ENCODE measurements at places on chromosomes 16 and 17. TPM values are rescaled to one million over a fixed set of nuclear protein-coding genes. Genes with fewer than 3 reads are reported as not detected.

GRCh38 chr17:39996800-39997199, 16.2 kb downstream of the PSMD3 start:
- no peak for DNase-seq
- peaks cover 40% of the 10 kb centered on the region for H3K36me3 ChIP-seq

Gene FAM20A
- total RNA-seq: not detected

DNA sequence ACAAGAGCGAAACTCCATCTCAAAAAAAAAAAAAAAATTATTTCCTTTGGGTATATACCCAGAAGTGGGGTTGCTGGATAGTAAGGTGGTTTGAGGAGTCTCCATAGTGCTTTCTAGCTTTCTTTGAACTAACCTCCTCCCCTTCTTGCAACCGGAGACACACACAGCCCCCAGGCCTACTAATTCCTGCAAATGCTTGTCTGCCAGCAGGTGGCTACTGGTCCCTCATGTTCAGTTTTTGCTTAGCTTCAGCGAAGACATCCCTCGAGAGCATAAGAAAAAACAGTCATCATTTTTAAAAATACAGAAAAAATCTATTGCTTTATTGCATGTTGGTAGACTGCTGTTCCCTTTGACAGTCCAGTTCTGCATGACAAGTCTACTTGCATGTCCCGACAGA, 439.0 kb downstream of the UTP18 start:
- H3K27ac ChIP-seq: no peak overlapping the region
- no peak overlapping the region for H3K4me3 ChIP-seq
- peaks cover 25% of the 10 kb centered on the region for H3K27me3 ChIP-seq
- H3K4me1 ChIP-seq: no peaks in the 10 kb centered on the region
- no peaks in the 10 kb centered on the region for H3K36me3 ChIP-seq
- no peak for DNase-seq

GRCh38 chr16:88688013-88688778, 1.9 kb upstream of the SNAI3 start:
- no peak for DNase-seq
- no peaks in the 10 kb centered on the region for H3K36me3 ChIP-seq
- H3K4me3 ChIP-seq: no peak overlapping the region
- peaks cover 52% of the 10 kb centered on the region for H3K4me1 ChIP-seq
- no peak overlapping the region for H3K27ac ChIP-seq
- H3K27me3 ChIP-seq: no peaks in the 10 kb centered on the region

DNA sequence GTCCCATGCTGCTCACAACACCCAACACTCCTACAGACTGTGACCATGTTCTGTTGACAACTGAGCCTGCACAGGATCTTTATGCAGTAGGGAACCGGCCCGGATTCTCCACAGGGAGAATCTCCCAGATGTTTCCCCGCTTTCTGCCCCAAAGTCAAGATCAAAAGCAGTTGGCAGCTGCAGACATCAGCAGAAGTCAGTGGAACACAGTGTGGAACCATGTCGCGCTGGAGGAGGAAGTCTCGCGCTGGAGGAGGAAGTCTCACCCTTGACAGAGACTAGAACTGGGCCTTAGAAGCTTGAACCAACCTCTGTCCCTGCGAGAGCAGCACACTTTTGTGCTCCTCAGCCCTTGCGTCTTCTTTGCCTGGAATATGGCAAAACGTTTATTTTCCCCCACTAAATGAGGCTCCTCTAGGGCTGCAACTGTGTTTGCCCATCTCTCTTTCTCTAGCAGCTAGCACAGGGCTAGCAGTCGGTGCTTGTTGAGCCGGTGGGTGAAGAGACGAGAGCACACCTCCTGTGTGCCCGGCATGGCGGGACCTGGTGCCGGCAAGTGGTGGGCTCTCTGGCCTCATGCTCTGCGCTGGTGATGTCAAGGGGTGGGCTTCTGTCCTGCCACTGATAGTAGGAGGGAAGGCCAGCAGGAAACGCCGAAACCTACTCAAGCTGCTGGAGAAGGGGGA, 2.1 kb upstream of the MRC2 start:
- peaks cover 1% of the 10 kb centered on the region for H3K36me3 ChIP-seq
- H3K4me1 ChIP-seq: peaks cover 5% of the 10 kb centered on the region
- peaks cover 15% of the 10 kb centered on the region for H3K27me3 ChIP-seq
- H3K4me3 ChIP-seq: no peak overlapping the region
- H3K27ac ChIP-seq: no peak overlapping the region
- no peak for DNase-seq

DNA sequence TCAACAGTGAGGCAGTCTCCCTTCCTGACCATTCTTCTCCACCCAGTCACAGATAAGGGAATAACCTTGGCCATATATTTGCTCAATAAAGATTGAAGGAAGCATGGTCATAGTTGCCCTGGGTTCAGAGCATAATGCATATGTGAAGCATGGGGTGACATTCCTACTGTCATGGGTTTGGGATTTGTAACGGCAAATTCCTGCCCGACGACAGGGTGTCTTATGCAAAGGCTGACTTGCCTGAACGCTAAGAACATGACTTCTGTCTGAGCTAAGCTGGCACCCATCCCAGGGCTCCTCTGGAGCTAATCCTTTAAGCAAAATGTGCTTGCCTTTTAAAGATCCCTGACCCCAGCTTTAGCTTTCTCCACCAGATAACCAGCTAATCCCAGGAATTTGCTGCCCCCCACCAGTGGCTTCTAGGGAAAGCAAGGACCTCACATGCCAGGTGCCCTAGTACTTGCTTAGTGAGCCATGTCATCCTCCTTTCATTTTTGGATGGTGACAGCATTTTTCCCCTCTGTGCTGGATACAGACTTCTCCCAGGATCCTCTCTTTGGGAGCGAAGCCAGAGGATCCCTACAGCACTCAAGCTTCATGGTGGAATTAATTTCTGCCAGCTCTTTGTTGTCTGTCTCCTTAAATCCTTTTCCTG, 11.7 kb downstream of the SLC7A6OS start:
- peaks cover 21% of the 10 kb centered on the region for H3K4me1 ChIP-seq
- no peaks in the 10 kb centered on the region for H3K27me3 ChIP-seq
- peaks cover 64% of the 10 kb centered on the region for H3K36me3 ChIP-seq
- no peak overlapping the region for H3K4me3 ChIP-seq

DNA sequence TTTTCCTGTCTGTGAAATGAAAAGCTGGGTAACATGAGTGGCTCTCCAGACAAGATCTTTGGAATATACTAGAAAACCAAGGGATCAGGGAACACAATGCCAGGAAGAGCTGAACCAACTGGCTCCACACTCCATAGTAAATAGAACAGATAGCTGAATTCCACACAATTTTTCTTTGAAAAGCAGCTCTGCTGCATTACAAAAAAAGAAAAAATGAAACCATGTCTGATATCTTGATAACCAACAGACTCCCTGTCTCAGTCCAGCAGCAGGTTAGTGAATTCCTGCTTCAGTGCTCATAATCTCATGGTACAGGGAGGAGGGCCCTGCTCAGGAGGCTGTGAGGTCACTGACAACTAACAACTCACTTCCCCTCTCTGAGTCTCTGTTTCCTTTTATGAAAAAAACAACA, 97.1 kb downstream of the CDH11 start:
- H3K4me3 ChIP-seq: no peak overlapping the region
- H3K27me3 ChIP-seq: no peaks in the 10 kb centered on the region
- H3K36me3 ChIP-seq: no peaks in the 10 kb centered on the region
- H3K4me1 ChIP-seq: no peaks in the 10 kb centered on the region

GRCh38 chr16:87474566-87474996, 18.2 kb downstream of the ZCCHC14 start:
- H3K4me1 ChIP-seq: peaks cover 36% of the 10 kb centered on the region
- H3K36me3 ChIP-seq: peaks cover 10% of the 10 kb centered on the region
- H3K27me3 ChIP-seq: no peaks in the 10 kb centered on the region
- no peak overlapping the region for H3K27ac ChIP-seq
- DNase-seq: no peak

Gene DDX52
- total RNA-seq: 18.5 TPM

- DNase-seq: no peak
- H3K27me3 ChIP-seq: no peaks in the 10 kb centered on the region
Observed at GRCh38 chr16:89904606-89905510, 13.8 kb upstream of the MC1R start.

Gene RSPRY1
- total RNA-seq: 28.7 TPM

Gene ASIC2
- not detected for total RNA-seq

Gene HBM
- not detected for total RNA-seq

Gene CACNG4
- not detected for total RNA-seq

- H3K36me3 ChIP-seq: no peaks in the 10 kb centered on the region
- no peak for DNase-seq
- no peaks in the 10 kb centered on the region for H3K27me3 ChIP-seq
- no peak overlapping the region for H3K27ac ChIP-seq
- no peaks in the 10 kb centered on the region for H3K4me1 ChIP-seq
Observed at GRCh38 chr16:79794941-79795340, 194.4 kb upstream of the MAF start.

GRCh38 chr17:9148905-9149525, 127.7 kb downstream of the NTN1 start:
- H3K27ac ChIP-seq: no peak overlapping the region
- H3K4me3 ChIP-seq: no peak overlapping the region
- no peaks in the 10 kb centered on the region for H3K4me1 ChIP-seq
- no peak for DNase-seq

DNA sequence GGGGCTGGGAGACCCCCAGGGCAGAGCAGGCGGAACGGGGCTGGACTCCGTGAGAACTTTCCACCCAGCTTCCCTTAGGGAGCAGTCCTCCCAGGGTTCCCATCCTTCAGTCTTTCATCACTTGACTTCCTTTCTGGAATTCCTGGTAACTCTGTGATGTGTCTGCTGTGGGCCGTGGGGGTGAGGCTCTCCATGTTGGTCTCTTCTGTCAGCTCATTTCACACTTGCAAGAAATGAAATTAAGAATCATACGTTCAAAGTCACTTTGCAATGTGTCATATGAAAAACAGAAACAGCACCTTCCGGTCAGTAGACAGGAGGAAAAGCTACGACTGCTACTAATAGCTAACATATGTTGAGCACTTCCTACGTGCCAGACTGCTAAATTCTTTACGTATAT, 5.4 kb upstream of the BBS2 start:
- no peak overlapping the region for H3K27ac ChIP-seq
- no peak for DNase-seq
- no peaks in the 10 kb centered on the region for H3K27me3 ChIP-seq
- peaks cover 5% of the 10 kb centered on the region for H3K4me1 ChIP-seq

- no peak overlapping the region for H3K4me3 ChIP-seq
- no peaks in the 10 kb centered on the region for H3K36me3 ChIP-seq
- DNase-seq: no peak
- H3K27ac ChIP-seq: no peak overlapping the region
- peaks cover 51% of the 10 kb centered on the region for H3K27me3 ChIP-seq
Observed at GRCh38 chr16:23186171-23186570, 3.6 kb downstream of the SCNN1G start.

DNA sequence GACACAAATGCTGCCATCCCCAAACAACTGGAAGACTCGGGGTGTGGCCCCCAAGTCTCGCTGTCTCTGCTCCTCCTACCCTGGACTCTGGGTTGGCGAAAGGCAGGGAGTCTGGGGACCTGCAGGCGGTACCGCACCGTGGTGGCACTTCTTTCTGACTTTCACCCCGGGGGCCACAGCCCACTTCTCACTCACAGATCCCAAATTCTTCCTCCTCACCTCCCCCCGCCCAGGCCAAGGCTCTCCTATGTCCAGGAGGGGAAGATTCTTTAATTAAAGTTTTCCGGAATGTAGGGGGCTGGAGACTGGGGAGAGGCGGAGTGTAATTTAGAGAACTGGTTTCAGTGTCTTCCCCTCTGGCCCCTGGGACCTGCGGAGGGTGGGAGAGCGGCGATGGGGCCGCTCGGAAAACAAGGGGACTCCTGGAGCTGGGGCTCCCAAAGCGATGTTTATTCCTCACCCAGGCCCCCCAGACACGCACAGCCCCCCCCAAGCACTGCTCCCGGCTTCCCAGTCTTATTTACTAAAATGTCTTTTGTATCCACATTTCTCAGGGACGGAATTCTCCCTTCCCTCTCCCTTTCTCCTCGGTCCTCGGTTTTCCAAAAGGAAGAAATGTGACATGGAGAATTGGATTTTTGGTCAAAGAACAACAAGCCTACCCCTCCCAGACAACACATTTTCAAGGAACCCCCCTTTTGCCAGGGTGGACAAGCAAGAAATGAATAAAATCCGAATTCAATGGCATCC, 1.2 kb downstream of the WNT3 start:
- no peak overlapping the region for H3K27ac ChIP-seq
- H3K36me3 ChIP-seq: no peaks in the 10 kb centered on the region
- H3K27me3 ChIP-seq: peaks cover 74% of the 10 kb centered on the region

Gene RPGRIP1L
- total RNA-seq: 4.3 TPM

GRCh38 chr17:29442451-29442850, 52.3 kb downstream of the TAOK1 start:
- H3K4me3 ChIP-seq: no peak overlapping the region
- peaks cover 47% of the 10 kb centered on the region for H3K4me1 ChIP-seq
- DNase-seq: no peak
- H3K36me3 ChIP-seq: peaks cover 8% of the 10 kb centered on the region
- no peaks in the 10 kb centered on the region for H3K27me3 ChIP-seq

Gene SLC13A2
- total RNA-seq: not detected

Gene KRTAP3-1
- total RNA-seq: not detected

Gene NPTX1
- total RNA-seq: 10.4 TPM

DNA sequence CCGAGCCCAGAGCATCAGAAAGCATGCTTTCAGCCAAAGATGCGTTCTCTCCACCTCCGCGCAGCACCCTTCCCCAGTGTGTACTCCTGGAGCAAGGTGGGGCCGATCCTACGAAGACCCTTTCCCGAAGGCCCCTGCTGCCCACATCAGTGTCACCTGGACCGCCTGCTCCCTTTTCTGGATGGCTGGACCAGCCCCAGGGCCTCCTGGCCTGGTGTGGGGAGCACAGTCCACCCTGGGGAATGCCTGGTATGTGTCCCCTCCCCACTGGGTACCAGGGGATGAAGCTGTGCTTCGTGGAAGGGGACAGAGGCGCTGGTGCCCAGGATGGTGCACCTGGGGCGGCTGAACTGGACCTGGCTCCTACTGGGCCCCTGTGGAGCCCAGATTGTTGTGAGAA, 173.8 kb downstream of the SEC14L1 start:
- no peak overlapping the region for H3K4me3 ChIP-seq
- no peak for DNase-seq
- H3K36me3 ChIP-seq: no peaks in the 10 kb centered on the region
- no peaks in the 10 kb centered on the region for H3K27me3 ChIP-seq
- no peak overlapping the region for H3K27ac ChIP-seq

- DNase-seq: no peak
- H3K27me3 ChIP-seq: no peaks in the 10 kb centered on the region
- no peak overlapping the region for H3K27ac ChIP-seq
Observed at GRCh38 chr16:19860166-19861041, 24.2 kb downstream of the GPRC5B start.

DNA sequence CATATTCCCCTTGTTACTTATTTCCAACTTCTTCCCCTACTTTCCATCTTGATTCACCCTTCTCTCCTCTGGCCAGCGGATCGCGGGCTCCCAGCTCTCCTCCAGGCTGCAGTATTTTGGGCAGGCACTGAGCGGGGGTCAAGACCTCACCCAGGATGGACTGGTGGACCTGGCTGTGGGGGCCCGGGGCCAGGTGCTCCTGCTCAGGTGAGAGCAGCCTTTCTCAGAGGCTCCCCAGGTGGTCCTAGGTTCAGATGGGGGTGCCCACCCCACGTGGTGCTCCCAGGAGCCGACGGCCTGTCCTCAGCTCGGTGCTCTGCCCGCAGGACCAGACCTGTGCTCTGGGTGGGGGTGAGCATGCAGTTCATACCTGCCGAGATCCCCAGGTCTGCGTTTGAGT, 16.0 kb downstream of the ITGAX start:
- H3K27ac ChIP-seq: no peak overlapping the region
- peaks cover 12% of the 10 kb centered on the region for H3K4me1 ChIP-seq
- H3K27me3 ChIP-seq: no peaks in the 10 kb centered on the region
- H3K36me3 ChIP-seq: no peaks in the 10 kb centered on the region
- H3K4me3 ChIP-seq: no peak overlapping the region

Gene KRTAP4-4
- total RNA-seq: not detected

- no peak for DNase-seq
- H3K27ac ChIP-seq: no peak overlapping the region
- H3K4me1 ChIP-seq: no peaks in the 10 kb centered on the region
- peaks cover 32% of the 10 kb centered on the region for H3K36me3 ChIP-seq
- no peak overlapping the region for H3K4me3 ChIP-seq
Observed at GRCh38 chr17:17253406-17253805, 16.4 kb upstream of the FLCN start.
